ENCODE measurements at places on chromosomes 5 and 9.

- no peak for DNase-seq
Observed at GRCh38 chr5:111131356-111131755, 39.2 kb downstream of the WDR36 start.

GRCh38 chr5:56480078-56480704 is 247.1 kb upstream of the ANKRD55 start:
- DNase-seq, result no peak

DNA sequence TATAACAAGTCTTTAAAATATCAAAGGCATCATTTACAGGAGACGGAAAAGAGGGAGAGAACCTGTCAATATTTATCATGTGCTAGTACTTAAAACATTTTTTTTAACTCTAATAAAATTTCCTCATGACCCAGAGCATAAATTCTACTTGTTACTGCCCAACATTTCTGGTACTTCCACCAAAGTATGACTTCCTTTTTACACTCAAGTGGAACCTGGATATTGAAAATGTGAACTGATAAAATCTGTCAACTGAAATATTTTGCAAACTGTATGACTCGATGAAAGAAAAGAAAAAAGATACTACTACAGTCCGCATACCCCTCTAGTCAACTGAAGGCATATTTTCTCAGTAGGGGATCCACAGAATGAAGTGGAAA is 37.1 kb downstream of the FAM13B start:
- DNase-seq, result no peak

DNA sequence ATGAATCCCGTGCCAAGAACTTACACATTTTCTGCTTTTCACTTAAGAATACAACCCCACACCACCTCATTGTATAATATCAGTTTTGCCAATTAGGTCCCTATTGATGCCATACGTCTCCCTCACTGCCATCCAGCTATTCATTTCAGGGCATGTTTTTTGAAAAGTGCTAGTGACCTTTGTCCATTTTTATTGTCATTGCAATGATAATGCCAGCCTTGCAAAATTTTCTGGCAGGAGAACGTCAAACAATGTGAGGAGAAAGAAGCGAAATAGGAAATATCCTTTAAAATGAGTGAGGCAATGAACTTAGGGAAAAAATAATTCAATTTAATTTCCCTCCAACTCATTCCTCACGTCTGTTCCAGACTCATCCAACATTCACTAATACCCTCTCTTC is 111.8 kb upstream of the CKMT2 start:
- no peak for DNase-seq

- DNase-seq, result no peak
Observed at GRCh38 chr5:124154714-124155113, 591.7 kb downstream of the ZNF608 start.

- no peak for DNase-seq
Observed at GRCh38 chr5:148418511-148418910, 34.8 kb downstream of the FBXO38 start.

GRCh38 chr9:96163161-96163560 is 138.8 kb downstream of the HSD17B3 start:
- no peak for DNase-seq

- DNase-seq, result no peak
Observed at GRCh38 chr5:78574131-78574673, 74.4 kb downstream of the LHFPL2 start.

- DNase-seq, result no peak
Observed at GRCh38 chr5:154842689-154843530, 7.5 kb downstream of the FAXDC2 start.

GRCh38 chr9:70614786-70615463 is 200.5 kb upstream of the KLF9 start:
- no peak for DNase-seq

- DNase-seq, result no peak
Observed at GRCh38 chr5:73160239-73160671, 12.7 kb upstream of the TMEM174 start.

GRCh38 chr5:179792612-179793467 is 946 bp upstream of the LTC4S start:
- no peak for DNase-seq

DNA sequence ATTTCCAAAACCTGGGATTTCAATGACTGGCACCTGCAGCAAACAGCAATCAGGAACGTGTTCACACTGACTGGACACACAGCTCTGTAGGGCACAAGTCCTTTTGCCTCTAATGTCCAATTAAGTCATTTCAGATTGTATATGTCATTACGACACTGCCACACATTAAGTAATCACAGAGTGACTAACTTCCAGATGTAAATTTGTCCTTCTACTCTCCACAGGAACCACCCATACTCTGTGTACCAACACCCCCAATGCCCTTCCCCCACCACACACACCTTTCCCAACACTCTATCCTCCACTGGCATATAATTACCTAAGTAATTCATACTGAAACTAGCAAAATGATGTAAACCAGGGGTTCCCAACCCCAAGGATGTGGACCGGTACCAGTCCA is 30.5 kb downstream of the LARS1 start:
- no peak for DNase-seq

GRCh38 chr5:90613918-90614504 is 55.4 kb downstream of the ADGRV1 start:
- DNase-seq, result no peak

- no peak for DNase-seq
Observed at GRCh38 chr9:111271481-111272080, 58.4 kb downstream of the OR2K2 start.

DNA sequence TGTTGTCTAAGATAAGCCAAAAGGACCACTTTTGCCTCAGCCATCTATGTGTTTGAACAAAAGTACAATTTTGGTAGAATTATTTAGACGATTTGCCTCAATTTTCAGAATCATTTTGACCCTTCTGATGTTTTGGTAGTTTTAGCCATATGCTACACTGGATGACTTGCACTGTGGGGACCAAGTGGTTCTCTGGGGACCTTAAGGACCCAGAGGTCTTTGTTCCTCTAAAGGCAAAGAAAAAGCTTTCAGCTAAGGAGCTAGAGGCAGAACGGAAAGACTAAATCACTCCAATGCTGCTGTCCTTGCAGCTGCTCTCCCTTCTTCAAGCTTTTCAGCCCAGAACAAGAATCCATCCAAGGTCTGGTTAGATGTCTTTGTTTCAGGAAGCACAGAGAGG is 51.0 kb upstream of the APC start:
- no peak for DNase-seq

DNA sequence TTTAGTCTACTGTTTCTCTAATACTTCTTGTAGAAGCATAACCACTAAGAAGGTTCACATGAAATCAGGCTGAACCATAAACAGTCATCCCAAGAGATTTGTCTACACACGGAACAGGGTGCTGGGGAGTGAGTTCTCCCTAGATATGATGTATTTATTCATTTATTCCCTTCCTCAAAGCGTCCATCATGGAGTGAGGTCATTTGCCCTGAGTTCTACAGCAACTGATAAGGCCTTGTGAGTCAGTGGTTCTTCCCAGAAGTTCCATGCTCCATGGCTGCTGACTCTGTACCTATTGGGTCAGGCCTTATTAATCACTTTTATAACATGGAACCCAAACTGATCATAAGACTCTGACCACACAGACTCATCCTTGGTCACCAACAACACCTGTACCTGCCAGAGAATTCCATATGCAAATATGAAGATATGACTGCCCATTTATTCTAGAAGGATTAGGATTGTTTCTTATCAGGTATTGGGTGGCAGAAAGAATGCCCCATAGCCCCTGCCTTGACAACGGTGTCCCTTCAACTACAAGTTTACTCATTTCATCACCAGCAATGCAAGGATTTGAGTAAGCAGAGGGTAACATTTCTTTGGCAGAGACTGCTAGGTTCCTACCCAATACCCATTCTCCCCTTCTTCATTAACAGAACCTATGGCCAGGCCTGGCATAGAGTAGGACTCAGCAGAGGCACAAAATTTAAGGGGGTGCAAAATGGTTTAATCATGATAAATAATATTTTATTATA is 118.1 kb downstream of the LHFPL2 start:
- DNase-seq, result no peak

DNA sequence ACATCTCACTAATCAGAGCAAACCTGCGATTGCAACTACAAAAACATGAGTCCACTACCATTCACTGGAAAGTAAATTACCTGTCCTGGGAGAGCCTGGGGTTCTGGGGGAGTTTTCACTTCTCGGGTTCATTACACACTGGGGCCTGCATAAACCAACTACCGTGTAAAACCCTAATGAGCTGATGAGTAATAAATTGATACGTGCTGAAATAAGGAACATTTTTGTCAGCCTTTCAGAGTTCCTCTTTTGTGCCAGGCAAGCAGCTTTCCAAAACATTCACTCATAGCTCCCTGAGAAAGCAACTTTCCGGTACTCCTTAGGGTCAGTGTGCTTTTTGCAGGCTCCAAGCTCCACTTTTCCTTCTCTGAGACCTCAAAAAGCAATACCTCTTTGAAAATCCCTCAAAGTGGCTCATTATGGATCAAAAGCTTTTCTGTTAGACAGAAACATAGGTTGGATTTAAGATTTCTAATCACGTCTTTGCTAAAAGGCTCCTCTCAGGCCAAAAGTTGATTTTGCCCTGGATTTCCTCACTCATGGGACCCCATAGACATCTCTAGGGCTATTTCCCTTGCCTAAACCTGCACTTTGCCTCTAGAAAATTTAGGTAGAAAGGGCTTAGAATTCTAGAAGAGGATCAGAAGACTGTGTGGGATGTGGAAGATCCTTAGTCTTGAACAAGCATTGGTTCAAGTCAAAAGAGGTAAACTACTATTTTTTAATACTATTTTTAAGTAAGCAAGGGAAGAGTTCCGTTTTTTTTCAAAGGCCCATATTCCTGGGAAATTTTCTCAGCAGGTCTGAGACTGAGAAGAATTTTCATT is 74.8 kb downstream of the ST8SIA4 start:
- no peak for DNase-seq

- DNase-seq, result no peak
Observed at GRCh38 chr5:18792145-18792544, 1157.9 kb downstream of the TAF11L14 start.

DNA sequence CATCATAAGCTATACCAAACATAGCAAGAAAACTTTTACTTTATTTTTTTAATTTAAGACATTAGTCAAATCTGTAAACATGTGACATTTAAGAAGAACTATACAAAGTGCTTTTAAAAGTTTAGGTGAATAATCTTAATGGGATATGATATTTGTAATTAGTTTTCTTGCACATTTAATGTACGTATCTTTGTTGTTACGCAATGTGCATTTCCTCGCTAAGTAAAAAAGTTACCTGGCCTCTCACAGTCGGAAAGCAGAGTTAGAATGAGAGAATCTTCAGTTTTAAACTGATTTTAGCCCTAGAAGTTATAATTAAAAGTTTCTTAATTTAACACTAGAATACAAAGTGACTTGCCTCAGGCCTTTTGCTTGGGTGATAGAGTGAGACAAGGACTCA is 589.8 kb downstream of the DMRTA1 start:
- no peak for DNase-seq

DNA sequence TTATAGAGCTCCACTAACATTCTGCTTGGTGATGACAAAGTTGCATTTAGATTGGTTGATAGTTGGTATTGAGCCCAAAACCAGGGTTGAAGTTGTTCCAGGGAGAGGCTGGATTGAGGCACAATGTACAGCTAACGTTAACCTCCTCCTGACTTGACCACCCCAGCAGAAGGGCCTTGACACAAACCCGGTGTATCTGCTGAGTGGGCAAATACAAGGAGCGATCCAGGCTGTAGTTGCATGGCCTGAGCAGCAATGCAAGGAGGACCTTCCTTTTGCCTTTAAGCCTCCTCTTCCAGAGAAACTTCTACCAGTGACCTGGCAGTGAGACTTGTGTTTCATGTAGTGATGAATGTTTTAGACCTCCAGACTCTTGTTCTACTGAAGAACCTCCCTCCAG is 66.2 kb upstream of the GAS1 start:
- no peak for DNase-seq

- no peak for DNase-seq
Observed at GRCh38 chr9:27394154-27394825, 97.3 kb upstream of the EQTN start.

DNA sequence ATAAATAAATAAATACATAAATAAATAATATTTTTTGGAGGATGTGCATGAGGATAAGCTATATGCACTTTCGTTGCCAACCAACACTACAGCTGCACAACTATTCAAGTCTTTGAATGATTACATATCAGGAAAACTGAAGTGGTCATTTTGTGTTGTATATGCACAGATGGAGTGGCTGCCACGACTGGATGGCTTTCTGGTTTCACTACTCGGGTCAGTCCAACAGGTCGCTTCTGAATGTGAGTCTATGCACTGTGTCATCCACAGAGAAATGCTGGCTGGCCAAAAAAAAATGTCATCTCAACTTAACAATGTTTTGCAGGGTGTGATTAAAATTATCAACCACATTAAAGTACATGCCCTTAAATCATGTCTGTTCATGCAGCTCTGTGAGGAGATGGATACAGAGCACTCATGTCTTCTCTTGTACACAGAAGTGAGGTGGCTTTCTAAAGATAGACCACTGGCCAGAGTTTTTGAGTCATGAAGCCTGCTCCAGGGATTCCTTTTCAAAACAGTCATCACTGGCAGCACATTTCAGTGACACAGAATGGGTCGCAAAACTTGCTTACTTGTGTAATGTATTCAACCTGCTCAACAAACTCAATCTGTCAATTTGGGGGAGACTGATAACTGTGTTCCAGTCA is 589.8 kb upstream of the CYLC2 start:
- DNase-seq, result no peak

DNA sequence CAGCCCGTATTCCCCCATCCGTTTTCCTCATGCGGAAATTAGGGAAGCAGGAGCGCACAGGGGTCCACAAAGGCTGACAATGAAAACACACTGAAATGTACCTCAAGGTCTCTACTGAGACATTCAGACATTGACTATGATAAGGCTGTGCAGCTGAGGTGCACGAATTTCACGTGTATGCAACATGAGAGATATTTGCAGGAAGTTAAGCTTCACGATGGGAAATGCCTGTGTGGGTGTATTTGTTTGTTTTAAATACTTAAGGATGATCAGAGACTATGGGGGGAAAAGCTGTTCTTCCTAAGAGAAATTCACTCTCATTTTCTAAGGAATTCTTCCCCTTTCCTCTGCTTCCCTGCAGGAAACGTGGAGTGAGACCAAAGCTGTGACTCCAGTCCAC is 2.6 kb upstream of the SPATA31E1 start:
- DNase-seq, result no peak

DNA sequence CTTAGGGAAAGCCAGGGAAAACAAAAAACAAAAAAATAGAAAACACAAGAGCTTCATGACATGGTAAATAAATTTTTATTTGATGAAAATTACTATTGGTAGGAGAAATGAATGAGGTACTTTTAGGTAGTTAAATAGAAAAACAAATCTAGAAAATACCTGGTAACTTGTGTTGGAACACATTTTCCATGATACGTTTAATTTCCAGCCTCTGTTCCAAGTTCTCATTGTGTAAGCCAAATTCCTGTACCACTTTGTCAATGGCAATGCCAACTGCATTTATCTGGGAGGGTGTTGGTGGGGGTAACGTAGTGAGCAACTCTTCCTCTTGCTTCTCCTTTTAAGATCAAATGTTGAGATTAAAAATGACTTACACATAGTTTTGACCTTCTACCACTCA is 9.4 kb downstream of the TUT7 start:
- DNase-seq, result no peak

DNA sequence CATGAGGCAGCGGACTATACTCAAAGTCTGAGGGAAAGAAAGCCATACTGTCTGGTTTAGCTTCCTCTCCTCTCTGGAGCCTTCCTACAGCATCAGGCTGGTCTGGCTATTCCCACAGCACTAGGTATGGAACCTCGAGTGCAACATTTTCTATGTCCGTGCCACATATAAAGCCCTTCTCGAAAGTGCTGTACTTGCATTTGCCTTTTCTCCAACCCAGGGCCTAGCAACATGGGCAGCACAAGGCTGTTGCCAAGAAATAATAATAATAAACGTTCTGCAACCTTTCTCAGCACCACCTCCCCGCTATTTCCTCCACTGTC is 804 bp downstream of the MED10 start:
- no peak for DNase-seq
